Kidney glomerular epithelial cell (primary cell): ENCODE measurements at places on chromosomes 13 and 19.

DNA sequence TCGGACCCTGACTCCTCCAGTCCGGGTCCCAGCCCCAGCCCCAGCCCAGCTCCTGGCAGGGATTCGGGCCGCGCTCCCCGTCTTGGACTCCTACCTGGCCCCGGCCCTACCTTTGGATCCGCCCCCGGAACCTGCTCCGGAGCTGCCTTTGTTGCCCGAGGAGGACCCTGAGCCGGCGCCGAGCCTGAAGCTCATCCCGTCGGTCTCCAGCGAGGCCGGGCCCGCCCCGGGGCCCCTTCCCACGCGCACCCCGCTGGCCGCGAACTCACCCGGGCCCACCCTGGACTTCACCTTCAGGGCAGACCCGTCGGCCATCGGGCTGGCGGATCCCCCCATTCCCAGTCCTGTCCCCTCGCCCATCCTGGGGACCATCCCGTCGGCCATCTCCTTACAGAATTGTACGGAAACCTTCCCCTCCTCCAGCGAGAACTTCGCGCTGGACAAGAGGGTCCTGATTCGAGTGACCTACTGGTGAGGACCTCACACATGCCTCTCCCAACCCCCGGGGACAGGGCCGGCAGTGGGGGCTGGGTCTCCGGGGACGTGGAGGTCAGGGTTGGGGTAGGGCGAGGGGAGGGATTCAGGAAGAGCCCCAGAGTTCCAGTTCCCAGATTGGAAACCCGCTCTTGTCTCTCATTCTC lies 732 bp downstream of the SELENOV start:
- no peak for DNase-seq

DNA sequence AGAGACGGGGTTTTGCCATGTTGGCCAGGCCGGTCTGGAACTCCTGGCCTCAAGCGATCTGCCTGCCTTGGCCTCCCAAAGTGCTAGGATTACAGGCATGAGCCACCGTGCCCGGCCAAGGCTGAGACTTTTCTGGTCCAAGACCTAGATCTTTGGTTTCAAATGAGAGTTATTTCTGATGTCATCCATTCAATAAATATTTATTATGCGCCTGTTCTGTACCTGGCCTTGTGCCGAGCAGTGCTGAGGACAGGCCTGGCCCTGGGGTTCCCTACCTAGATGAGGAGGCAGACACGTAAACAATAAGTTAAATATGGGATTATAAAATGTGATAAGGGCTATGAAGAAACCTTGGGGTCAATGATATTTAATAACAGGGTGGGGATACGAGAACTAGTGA lies 4.5 kb downstream of the RELB start:
- DNase-seq = no peak

DNA sequence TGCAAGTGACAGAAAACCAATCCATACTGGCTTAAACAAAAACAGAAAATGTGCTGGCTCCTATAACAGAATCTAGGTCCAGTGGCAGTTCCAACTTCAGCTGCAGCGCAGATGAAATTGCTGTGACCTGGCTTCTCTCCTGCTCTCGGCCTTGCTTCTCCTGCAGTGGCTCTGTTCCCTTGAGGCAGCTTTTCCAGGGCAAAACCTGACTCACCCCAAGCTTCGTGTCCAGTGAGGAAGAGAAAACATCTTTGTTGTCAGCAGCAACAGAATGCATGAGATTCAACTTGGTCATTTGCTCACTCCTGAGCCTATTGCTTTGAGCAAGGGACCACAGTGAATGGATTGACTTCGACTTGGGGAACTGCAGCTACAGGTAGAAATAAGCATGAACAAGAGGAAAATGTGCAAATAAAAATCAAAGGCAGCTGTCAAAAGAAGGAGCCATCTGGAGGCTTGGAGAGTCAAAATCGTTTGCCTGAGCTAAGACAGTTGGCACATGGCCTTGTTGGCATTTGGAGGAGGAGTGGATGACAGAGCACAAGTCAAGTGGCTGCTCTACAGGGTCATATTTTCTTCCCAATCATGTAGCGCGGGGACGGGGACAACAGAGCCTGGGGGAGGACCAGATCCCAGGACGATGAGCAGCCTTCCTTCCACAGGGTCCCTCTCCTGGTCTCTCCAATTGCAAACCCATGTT lies 523.4 kb downstream of the FGF9 start:
- no peak for DNase-seq

DNA sequence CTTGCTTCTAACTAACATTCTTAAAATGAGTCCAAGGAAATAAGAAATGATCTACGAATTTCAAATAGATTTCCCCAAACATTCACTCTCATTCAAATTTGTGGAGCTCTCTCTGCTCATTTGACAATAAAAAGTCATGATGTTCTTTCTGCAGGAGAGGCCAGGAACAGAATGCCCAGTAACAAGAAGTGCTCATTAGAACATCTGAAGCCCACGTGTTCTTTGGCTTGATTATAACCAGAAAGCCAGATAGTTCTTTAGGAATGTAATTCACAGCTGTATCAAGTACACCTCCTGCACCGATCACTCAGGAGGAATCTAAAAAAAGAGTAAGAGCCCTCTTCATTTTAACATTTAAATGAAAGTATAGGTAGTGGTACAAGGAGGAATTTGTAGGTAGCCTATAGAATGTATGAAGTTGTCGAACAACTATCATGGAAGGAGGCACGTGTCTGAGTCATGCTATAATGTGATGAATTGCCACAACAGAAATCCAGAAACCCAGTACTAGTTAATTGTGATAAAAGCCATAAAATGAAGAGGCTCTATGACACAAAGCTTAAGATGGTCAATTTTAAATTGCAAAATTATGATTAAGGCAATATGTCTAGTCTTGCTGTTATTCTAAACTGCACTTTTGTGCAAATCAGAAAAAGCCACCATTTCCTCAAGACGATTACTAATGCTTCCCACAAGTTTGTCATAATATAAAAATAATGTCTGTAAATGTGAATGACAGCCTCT lies 12.8 kb downstream of the MEDAG start:
- no peak for DNase-seq

- no peak for DNase-seq
These were observed 2.3 kb upstream of the ATP8B3 start for GRCh38 chr19:1814391-1814790.

GRCh38 chr13:39281539-39282150 lies 243.4 kb downstream of the NHLRC3 start:
- DNase-seq = no peak

DNA sequence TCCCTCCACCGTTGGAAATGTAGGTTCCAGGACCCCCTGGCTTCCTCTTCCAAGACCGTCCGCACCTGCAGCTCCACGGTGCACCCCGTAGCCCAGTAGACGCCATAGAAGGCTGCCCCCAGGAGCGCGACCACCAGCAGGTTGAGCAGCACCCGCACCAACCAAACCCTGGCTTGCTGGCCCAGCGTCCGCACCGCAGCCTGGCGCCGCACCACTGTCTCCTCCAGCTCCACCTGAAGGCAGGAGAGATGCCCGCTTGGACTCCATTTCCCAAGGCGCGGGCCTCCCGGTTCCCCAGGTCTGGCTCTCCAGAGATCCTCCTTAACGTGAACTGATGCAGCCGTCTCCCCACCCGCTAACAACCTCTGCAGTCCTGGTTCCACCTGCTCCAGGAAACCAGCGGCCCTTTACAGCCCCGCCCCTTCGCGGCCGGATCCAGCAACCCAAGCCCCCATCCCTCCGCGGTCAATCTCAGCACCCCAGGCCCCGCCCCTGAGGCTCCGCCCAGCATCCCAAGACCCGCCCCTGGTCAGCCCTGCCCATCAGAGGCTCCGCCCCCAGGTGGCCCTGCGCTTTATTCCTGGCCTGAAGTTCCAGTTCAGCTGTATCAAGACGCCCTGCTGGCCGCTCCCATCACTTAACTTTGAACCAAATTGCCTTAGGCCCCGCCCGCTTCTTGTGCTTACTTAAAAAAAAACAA lies 5.0 kb upstream of the LENG1 start:
- DNase-seq = no peak

GRCh38 chr13:46624353-46624752 lies 71.4 kb downstream of the LRCH1 start:
- DNase-seq = no peak

DNA sequence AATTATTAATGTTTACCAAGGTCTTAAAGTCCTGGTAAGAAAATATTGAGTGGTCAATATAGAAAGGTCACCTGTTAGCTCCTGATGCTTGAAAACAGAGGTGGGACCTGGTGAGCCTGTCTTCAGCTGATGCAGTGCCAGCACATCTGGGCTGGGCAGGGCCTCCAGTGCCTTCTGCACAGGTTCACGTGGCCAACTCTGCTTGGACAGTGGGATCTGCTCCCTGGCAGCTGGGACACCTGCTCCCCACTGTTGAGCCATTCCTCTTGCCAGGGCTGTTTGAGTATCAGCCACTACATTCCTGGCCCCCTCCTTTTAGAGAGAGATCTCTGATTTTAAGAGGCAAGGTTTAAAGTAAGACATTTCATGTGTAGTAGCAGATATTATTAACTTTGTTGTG lies 135.0 kb downstream of the TM9SF2 start:
- DNase-seq = no peak

DNA sequence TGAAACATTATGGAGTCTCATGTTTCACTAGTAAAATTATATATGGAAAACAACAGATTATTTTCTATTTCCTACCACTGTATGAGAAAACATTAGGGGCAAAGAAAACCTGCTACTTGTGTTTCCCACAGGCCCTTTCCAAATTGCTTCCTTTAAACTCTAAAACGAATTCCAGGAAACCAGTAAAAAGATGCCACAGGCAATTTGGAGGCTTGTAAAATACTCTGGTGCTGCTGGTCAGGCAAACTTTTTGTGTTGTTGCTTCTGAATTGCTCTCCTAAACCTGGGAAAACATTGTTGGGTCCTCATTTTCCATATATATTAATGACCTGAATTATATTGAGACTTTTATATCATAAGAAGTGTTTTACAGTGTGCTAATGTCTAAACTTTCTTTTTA lies 141.5 kb downstream of the TDRD3 start:
- no peak for DNase-seq

DNA sequence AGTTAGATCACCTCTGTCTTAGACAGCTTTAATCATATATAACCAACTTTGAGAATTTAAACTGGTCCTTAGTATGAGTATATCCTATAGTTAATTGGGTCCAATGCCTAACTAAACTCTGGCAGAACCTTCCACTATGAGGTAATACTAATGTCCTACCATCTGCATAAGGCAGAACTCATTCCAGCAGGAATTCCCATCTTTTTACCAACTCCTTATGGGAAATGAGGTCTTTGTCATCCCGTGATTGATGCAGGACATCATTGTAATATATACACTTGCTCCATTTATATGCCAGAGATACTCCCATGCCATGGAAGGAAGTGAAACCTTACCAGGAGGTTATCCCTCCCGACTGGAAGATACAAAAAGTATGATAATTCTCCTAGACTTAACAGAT lies 2.8 kb downstream of the KCTD4 start:
- DNase-seq = no peak

DNA sequence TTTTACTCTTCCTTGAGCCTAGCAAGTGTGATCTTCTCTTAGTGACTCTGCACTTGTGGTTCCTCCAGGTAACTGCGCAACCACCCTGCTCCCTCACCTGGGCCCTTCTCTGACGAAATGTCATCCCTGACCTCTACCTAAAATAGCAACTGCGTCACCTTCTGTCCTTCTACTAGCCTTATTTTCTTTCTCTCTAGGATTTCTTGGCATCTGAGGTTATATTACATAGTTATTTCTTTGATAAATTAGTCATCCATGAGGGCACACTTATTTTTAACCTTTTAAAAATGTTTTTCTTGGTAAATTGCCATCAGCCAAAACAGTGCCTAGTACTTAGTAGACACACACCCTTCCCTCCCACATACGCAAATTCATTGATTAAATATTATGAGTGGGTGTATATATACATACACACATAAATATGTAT lies 355.5 kb downstream of the ENOX1 start:
- DNase-seq = no peak

DNA sequence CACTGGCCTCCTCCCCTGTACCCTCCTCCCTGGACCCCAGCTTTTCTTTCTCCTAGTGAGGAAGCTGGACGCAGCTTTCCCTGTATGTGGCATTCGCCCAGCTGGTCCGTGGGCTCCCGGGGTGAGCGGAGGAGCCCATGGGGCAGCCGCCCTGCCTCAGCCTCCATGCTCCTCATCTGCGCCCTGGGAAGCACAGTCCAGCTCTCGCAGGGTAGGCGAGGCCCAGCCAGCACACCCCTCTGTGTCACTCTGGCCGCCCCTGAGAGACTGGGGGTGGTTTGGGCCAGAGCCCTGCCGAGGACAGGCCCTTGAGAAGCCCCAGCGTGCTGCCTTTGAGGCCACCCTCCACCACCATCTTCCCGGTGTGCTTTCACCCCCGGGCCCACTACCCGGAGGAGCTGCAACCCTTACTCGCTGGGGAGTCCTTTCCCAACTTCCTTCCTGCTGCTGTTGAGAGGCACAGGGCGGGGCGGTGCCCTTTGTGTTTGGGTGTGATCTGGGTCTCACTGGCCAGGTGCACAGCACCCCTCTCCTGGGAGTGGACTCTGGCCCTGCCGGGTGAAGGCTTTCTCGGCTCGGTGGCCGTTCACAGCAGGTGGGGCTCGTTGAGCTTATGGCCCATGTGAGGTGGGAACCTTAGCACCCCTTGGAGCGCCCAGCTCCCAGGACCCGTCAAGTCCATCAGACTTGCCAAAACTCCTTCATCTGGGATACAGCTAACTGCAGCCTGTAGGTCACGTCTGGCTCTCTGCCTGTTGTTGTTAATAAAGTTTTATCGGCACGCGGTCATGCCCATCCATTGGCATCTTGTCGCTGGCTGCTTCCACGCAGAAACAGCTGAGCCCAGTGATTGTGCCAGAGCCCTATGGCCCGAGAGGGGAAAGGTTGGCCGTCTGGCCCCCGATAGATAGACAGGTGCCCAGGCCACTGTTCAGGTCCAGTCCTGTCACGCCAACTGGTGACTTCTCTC lies 3.2 kb downstream of the NCLN start:
- no peak for DNase-seq

GRCh38 chr13:68588623-68589022 lies 1358.5 kb upstream of the PCDH9 start:
- DNase-seq = no peak

GRCh38 chr19:37078717-37079032 lies 442 bp downstream of the ZNF420 start:
- no peak for DNase-seq

- DNase-seq = no peak
These were observed 101.2 kb downstream of the RFC3 start for GRCh38 chr13:33919120-33919519.
